Stimulated activated CD8-positive, alpha-beta memory T cell treated with anti-CD3 and anti-CD28 coated beads, Interleukin-4, amount 100 ng/mL, for 4 hours (primary cell): ENCODE measurements at places on chromosomes 4 and X.

GRCh38 chr4:30103455-30103854, 616.7 kb upstream of the PCDH7 start:
- no peak for DNase-seq

- DNase-seq, result no peak
These were observed 9.2 kb downstream of the HOPX start for GRCh38 chr4:56671860-56672259.

GRCh38 chr4:44016570-44017421, 431.8 kb downstream of the KCTD8 start:
- DNase-seq, result no peak

DNA sequence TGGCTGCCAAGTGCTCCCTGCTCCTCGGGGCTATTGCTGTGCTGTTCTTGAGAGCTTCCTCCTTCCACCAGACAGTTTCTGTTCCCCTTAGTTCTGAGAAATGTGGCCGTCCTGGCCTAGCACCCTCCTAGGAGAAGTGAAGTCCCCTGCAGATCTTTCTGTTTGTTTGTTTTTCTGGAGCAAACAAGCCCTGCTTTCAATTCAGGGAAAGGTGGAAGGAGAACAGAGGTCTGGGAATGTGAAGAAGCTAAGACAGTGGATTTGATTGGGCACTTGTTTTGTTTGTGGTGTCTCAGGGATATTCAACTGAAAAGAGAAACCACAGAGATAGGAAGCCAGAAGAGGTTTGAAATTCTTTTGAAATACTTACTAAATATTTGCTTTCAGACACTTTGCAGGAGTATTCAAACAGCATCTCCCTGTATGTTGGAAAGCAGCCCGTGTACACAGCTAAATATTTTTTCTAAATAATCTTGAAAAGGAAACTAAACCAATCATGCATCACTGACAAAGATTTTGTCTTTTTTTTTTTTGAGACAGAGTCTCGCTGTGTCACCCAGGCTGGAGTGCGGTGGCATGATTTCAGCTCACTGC, 36.5 kb upstream of the PPM1K start:
- no peak for DNase-seq

DNA sequence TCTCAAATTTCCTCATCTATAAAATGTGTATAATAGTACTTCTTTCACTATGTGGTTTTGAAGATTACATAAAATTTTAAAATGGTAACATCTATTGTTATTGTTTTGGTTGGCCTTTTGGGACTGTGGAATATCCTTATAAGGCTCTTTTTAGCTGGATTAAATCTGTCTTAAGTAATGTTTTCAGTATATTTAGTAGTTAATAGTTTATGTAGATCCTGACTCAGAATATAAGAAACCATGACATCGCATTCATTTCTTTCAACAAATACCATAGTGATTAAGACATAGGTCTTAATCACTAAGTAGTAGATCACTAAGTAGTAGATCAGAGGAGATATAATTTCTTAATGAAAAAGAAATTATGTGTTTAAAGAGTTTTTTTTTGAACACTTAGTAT, 48.5 kb downstream of the MRPL1 start:
- DNase-seq, result no peak

DNA sequence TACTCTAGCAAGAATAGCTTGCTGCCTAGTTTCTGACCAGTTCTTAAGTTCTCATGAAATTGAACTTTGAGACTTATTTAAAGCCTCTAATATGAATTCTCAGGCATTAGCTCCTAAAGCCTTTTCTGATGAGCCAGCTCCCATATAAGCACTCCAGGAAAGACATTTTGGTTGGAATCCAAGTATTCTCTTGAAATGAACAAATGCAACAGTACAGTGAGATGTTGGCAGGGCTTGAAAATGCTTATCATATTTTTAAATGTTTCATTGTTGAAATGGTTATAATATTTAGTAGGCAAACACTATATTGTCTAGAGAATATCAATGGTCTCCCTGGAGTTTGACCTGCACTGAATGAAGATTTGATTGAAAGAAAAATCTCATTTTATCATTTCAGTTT, 240.3 kb downstream of the ANK2 start:
- no peak for DNase-seq

DNA sequence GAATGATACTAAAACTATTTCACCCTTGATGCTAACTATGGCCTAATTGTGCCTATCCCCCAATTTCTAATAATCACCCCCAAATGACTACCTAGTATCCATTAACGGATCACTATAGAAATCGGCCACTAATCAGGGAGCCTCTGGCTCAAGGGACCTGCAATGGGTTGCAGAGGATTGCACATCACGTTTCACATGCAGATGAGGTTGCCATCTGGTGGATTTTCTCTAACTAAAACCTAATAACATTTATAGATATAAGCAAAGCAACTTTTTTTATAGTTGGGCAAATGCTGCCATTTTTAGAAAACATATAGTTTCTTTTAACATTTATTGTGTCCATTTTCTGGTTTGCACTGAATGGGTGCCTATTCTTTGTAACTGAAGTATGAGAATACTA, 28.3 kb upstream of the ALG13 start:
- no peak for DNase-seq

GRCh38 chrX:1555370-1555769, 18.4 kb upstream of the P2RY8 start:
- no peak for DNase-seq

DNA sequence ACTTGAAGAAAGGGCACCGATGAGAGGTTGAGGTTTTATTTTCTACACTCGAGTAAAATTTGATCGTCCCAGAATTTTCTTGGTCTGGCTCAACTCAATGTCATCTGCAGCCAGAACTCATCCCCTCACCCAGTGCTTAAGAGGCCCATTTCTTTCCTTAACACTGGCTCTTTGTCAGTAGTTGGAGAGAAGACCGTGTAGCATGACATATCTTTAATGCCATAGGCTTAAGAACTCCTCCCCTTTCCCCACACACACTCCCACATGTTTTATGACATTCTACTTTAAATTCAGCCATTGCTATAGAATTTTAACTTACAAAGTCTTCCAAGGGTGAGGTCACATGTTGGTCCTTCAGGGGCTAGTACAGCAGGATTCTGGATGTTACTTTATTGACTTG, 44.2 kb upstream of the ZNF827 start:
- DNase-seq, result no peak

- DNase-seq, result no peak
These were observed 226.5 kb downstream of the FBXW7 start for GRCh38 chr4:152309418-152309817.

- no peak for DNase-seq
These were observed 13.5 kb downstream of the DCHS2 start for GRCh38 chr4:154478128-154478527.

DNA sequence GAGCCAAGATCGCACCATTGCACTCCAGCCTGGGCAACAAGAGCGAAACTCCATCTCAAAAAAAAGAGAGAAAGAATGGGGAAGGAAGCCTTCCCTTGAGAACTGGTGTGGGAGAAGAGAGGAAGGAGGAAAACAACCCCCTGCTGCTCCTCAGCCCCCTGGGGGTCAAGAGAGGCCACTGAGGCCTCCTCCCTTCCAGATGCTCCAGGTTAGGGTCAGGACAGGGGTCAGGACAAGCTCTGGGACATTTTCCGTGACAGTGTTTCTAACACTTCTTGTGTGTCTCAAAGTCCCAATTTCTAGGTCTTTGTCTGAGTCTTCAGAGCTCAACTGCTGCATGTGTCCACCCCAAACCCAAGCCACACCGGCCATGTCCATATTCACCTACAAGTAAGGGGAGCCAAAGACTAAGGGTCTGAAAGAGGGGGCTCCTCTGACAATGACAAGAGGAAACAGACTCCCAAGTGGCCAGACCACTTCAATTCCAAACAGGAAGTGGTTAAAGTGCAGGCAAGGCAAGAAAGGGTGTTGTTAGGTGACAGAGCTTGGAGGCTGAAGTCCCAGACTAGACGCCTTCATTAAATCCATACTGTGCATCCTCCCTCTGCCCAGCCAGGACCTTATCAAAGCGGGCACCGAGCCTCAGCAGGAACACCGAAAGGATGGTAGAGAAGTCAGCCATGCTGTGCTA, 8.3 kb downstream of the L1CAM start:
- DNase-seq, result no peak

- DNase-seq, result no peak
These were observed 2547.7 kb downstream of the ARAP2 start for GRCh38 chr4:33696586-33696985.

- DNase-seq, result no peak
These were observed 18.4 kb downstream of the SMARCA5 start for GRCh38 chr4:143531788-143532491.

DNA sequence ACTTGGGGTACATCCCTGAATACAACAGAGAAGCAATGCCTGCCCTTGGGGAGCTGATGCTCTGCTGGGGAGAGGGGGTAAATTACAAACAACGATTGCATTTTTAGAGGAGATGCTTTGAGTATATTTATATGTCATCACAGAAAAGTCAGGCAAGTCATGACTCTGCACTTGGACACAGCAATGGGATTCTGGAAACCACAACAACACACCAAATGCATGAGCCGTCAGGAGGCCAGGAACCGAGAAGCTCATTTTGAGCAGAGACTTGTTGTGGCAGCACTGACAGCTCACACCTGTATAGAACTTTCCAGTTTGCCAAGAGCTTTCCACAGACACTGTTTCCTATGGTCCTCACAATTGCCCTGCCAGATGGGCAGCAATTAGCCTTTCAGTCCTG, 113.2 kb upstream of the RBPJ start:
- no peak for DNase-seq

- DNase-seq, result no peak
These were observed 65.4 kb downstream of the NKX6-1 start for GRCh38 chr4:84433633-84434222.

- DNase-seq, result no peak
These were observed 193.4 kb downstream of the PRDM5 start for GRCh38 chr4:120728892-120729675.

GRCh38 chrX:72025236-72025770, 106.4 kb downstream of the RTL5 start:
- no peak for DNase-seq

GRCh38 chr4:148686449-148686848, 244.2 kb upstream of the NR3C2 start:
- DNase-seq, result no peak

DNA sequence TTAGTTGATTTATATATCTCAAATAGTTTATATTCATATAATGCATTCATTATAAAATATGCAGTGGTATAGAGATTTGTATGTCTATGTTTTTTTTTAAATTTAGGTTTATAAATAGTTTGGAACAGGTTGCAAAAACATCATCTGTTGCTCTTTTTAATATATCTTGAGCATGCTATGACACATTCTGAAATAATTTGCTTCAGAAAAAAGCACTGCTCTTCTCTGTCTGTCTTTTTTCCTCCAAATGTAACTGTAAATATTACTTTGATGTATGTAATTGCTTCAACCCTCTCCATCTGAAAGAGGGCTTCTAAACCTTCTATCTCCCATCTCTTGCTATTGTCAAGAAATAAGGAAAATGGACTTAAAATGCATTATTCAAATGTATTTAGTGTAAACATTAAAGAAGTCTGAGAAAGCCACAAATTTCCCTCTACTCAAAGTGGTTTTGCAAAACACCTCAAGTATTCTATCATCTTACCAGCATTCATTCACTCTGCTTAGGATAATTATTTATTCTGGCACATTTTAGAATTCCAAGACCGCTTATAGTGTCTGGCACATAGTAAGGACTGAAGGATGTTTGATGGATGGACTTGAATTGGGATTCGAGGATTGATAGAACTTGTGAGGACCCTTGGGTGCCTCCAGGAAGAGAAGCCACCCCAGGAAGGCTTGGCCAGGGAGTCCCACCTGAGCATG, 87.8 kb downstream of the CLNK start:
- no peak for DNase-seq

DNA sequence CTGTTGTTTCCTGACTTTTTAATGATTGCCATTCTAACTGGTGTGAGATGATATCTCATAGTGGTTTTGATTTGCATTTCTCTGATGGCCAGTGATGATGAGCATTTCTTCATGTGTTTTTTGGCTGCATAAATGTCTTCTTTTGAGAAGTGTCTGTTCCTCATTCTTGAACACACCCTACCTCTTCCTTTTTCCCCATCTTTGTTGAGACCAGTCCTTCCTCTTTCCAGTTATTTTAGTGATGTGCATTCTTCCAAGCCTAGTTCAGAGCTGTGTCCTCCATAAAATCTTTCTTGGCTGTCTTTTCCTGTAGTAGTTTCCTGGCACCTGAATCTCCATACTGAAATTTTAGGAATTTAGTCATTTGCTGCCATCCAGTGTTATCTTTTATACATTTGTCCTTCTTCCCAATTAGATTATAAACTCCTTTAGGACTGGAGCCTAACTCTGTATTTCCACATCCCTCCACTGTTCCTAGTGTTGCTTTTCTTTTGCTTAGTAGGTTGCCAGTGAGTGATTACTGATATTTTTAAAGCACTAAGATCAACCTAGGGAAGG, 11.4 kb downstream of the FHIP1A start:
- DNase-seq, result no peak

GRCh38 chrX:78922754-78923153, 22.4 kb upstream of the P2RY10 start:
- DNase-seq, result no peak

DNA sequence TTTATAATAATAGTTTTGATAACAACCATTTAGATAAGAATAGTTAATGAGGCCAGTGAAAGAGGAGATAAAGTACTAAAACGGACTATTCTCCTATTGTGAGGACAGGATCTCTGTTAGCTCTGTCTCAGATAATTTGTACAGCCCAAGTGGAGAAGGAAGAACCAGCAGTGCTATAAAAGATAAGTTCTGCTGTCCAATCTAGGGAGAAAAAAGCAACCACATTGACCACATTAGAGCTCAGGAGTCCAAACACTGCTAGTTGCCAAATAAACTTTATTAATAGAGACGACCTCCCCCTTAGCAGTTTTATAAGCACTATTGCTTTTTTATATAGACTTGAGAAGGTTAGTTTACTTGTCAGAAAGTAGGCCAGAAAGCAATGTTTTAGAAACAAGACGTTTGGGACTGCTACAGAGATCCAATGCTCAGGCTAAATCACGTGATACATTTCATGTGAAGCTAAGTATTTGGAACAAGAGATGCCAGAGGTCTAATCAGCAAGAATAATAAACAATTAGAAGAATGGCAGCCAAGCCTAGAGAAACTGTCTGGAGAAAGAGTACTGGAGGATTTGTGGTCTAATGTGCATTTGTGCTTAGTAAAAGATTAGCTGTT, 15.9 kb downstream of the IL15 start:
- DNase-seq, result no peak

DNA sequence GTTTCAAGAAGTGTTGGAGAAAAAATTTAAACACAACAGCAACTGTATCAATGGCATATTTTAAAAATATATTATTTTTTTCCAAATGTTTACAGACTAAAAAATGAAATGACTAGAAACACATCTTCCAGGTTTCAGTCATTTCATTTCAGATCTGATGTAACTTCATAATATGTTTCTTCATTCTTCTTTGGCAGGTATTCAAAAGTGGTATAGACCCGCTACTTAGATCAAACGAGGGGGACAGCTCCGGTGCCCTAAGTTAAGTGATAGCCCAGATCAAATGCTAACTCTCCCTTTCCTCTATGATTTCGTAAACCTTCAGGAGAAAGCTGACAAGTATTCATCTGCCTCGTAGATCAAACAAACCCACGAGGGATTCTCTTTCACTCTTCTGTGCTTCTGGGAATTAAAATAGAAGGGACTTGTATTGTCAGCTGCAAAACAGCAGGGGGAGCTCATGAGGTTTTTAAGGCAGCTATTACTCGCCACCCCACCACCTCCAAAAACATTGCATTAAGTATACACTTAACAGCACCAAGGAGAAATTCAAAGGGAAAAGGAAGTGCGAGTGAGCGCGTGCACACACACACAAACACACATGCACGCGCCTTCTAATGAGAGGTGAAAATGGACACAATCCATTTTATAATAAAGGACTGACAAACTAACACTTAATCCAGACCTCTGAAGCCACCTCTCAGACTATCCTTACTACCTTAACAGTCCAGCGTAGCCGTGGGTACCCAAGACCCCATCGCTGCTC, 21.4 kb downstream of the HELT start:
- DNase-seq, result no peak
